CD4-positive, alpha-beta T cell treated with Interleukin-4 for 4 hours (primary cell): ENCODE measurements at places on chromosomes 7 and 10.

DNA sequence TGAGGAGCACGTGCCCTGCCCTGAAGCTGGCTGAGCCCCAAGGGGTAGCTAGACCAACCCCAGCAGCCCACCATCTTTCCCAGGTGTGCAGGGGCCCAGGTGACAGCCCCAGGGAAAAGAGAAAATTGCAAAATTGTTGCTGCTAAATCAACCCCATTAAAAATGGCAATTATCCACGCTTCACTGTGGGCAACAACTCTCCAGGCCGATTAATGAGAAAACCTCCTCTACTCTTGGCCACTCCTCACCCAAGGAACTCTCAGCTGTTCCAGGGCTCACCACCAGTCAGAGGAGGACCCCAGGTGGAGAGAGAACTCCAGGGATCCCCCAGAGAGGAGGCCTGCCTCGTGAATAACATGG, 516.1 kb upstream of the MGMT start:
- DNase-seq: no peak

DNA sequence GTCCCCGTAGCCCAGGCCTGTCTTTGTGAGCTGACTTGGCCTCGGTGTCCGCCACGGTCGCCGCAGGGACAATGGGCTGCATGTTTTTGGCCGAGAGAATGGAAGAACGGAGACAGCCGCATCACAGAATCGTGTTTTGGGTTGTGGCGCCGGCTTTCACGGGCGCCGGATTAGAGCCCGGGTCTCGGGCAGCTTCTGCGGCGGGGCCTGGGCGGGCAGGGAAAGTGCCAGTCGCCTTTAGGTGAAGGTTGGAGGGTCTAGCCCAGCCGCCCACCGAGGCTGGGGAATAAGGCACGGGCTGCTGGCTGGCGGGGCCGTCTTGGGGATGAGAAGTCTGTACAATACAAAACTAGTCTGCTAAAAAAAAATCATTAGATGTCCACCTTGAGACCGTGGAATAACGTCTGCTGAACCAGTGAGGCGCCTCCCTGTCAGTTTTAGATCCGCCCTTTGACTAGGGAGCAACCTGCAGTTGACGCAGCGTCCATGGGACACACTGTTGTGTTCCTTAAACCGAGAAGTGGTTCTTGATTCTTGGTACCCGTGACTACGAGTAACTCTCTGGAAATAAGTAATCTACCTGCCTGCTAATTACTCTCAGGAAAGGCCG, 577 bp downstream of the DNAJB9 start:
- peak; percentile 51 for DNase-seq

- DNase-seq: no peak
Measured at GRCh38 chr7:44277851-44278250, 47.5 kb downstream of the CAMK2B start.

DNA sequence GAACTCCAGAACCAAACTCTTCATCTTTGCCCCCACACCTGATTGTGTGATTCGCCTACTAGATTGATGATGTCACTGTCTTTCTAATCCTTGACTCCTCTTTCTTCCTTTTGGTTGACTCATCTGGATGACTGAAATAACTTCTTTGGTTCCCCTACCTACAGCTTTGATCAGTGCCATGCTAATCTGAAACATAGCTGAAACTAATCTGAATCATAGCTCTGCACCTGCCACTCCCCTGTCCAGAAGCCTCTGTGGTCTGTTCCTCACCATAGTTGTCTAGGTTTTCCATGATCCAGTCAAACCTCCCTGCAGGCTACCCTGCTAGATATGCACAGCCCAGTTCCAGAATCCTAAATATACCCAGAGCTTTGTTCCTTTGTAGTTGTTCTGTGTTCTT, 51.9 kb downstream of the ZNF365 start:
- no peak for DNase-seq

- no peak for DNase-seq
Measured at GRCh38 chr10:21261842-21262294, 263.6 kb downstream of the SKIDA1 start.

GRCh38 chr7:55622241-55622640, 49.9 kb upstream of the VOPP1 start:
- no peak for DNase-seq

DNA sequence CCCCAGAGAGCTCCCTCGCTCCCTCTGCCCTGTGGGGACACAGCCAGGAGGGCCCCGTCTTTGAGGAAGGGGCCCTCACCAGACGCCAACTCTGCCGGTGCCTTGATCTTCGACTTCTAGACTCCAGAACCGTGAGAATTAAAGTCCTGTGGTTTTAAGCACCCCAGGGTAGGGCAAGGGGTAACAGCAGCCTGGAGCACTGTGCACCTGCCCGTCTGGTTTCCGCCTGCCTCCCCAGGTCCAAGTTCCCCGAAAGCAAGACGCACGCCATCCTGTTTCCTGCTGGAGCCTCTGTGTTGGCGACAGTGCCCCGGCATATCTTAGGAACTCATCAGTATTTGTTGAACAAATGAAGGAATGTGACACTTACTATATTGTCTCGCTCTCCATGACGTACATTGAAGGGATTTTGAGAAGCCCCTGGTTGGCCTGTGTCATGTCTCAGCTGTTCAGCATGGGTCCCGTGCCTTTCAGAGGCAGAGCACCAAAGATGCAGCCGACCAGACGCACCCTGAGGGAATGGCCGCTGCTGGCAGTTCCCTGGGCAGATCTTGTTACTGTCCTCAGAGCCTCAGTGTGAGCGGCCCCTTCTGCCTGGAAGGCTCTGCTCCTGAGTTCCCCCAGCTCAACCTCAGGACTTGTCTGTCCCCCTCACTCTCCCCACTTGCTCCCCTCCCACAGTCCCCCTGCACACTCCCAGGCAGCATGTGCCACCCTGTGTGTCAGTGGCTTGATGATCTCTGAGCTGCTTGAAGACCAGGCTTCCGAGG, 226.2 kb downstream of the TCERG1L start:
- no peak for DNase-seq

GRCh38 chr10:7408291-7409044, 2.4 kb downstream of the SFMBT2 start:
- peak; percentile 30 for DNase-seq

GRCh38 chr7:66282591-66282935, 77.4 kb downstream of the TPST1 start:
- no peak for DNase-seq

GRCh38 chr10:9824631-9825071, 1193.0 kb upstream of the CELF2 start:
- DNase-seq: no peak

DNA sequence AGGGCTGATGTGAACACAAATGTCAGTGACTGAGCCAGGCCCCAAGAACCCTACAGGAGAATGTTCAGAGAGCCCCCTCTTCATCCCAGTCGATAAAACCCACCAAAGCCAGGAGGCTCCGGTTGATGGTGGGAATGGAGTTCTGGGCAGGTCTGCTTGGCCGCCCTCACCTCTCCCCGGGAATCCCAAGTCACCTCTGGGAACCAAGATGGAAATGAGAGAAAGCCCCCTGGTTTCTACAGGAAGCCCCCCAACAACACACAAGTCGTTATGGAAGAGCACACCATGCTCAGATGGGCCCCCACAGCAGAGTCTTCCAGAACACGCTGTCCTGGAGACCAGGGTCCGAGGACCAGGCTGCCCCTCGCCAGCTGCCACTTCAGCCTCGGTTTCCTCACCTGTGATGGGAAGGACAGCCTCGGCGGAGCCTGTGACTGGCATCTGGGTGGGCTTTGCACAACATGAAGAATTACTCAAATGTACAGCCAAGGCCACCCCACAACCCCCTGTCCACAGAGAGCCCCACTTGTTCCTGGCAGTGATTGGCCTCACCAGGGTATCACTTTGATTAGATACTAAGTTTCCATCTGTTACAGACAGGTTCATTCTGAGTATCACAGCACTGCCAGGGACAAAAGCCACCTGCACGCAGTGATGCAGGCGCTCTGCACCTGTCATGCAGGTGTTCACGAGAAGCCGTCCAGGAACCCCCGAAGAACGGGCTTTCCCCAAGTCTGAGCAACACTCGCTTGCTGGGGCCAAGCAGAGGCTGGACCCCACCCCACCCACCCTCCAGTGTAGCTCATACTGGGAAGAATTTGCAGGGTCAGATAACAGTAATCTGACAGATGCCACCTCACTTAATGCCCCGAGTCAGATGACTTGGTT, 57.6 kb downstream of the MKI67 start:
- DNase-seq: no peak

GRCh38 chr7:7331523-7331922, 149.2 kb downstream of the C1GALT1 start:
- DNase-seq: no peak

GRCh38 chr7:84110400-84110799, 84.2 kb downstream of the SEMA3A start:
- no peak for DNase-seq

DNA sequence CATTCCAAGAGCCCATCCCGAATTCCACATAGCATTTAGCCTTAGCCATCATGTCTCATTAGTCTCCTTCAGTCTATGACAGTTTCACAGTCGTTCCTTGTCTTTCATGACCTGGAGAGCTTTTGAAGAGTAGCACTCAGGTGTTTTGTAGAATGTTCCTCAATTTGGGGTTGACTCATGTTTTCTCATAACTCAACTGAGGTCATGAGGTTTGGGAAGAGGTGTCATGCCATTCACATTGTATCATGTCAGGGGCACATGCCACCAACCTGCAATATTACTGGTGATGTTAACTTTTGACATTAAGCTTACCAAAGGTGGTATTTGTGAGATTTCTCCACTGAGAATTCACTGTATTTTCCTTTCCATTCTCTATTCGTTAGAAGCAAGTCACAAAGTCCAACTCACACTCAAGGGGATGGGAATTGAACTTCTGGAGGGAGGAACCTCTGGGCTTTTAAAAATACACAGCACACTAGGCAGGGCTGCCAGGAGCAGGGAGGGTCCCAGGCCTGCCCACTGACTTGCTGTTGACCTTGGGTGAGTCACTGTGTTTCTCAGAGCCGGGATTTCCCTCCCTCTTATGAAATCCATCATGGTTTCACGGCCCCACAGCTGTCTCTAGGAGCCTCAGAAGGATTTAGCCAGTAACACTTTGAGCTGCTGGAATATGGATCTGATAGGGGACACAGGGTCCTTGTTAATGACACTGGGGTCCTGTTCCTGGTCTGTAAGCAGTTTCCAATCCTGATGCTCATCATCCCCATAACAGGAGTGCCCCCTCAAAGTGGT, 74.4 kb upstream of the TCF7L2 start:
- no peak for DNase-seq

GRCh38 chr10:91200314-91201212, 19.9 kb upstream of the PCGF5 start:
- no peak for DNase-seq

- no peak for DNase-seq
Measured at GRCh38 chr10:44776181-44776580, 135.0 kb upstream of the TMEM72 start.

DNA sequence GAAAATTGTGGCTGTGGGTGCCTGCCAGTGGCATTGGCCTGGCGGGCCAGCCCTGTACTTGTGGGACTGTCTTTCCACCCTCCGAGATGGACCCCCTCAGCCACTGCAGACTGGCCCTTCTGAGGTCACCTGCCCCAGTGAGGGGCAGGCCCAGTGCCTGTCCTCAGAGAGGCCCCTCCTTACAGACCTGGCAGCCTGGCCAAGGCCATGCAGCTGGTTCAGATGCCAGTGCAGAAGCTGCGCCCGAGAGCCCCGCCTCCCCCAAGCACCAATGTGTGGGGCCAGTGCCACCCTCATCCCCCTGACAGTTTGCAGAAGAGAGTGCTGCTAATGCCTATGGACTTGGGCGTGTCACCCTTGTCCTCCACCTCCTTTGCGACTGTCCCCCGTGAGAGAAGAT, 10.0 kb downstream of the ZNF316 start:
- no peak for DNase-seq

GRCh38 chr7:78095549-78095948, 297.0 kb downstream of the PHTF2 start:
- no peak for DNase-seq

- no peak for DNase-seq
Measured at GRCh38 chr10:34835908-34836508, 20.9 kb upstream of the PARD3 start.

DNA sequence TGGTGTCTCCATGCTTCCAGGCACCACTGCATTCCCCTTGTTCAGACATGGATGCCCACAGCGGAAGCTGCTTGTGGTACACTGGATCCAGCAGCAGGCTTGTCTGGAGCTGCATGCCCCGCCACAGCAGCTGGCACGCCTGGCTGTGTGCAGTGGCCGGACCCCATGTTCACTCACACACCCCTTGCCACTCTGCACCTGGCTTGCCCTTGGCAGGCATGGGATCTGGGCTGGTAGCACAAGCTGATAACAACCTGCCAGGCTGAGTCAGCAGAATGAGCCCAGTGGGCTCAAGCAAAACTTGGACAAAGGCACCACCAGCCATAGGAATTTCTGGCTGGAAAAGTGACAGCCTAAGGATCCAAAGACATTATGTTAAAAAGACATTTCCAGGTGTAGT, 91.8 kb upstream of the TMEM168 start:
- DNase-seq: no peak

GRCh38 chr7:105972276-105972675, 9.2 kb downstream of the CDHR3 start:
- no peak for DNase-seq

GRCh38 chr10:71580926-71581325, 138.7 kb downstream of the C10orf105 start:
- DNase-seq: no peak

DNA sequence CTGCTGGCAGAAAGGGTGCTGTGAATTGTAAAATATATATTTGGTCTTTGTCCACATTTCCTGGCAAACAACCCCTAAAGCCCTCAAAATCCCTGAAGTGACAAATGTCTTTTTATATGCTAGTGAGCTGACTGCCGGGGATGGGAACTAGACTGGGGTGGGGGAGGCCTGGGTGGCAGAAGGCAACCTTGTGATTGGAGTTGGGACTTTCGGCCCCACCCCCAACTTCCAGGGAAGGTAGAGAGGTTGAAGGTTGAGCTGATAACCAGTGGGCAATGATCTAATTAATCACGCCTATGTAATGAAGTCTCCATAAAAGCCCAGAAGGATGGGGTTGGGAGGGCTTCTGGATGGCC, 2.7 kb downstream of the EPHA1 start:
- DNase-seq: no peak

DNA sequence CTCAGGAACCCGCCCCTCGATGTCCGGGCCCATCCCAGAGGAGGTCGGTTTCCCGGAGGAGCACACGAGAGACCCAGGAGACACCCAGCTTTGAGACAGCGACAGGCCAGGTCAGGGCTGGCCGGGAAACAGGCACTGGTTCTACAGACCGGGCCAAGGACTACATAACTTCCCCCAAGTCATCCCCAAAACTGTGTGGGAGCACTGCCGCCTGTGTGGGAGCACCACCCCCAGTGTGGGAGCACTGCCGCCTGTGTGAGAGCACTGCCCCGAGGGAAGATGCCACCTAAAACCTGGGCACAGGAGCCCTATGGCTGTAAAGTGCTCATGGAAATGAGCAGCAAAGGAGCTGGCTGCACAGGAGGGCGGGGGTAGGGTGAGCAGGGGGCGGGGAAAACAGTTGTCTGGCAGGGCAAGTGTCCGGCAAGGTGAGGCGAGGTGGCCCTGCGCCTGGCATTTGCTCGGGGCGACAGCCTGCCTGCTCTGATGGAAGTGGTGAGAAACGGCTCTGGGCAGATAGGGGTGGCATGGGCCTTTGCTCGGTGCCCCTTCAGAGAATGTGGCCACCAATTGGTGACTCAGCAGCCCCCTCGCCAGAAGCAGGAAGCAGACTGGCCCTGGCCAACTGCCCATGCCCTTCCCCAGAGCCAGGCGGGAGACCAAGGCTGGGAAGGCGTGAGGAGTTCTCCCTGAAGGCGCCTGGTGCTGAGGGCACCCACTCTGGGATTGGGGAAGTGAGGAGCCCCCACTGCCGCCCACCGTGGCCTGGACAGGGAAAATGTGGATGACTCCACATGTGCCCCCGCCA, 26.2 kb downstream of the PAPOLB start:
- no peak for DNase-seq

GRCh38 chr10:79376751-79377556, 29.7 kb downstream of the PPIF start:
- no peak for DNase-seq
